Retinal pigment epithelial cell (primary cell): ENCODE measurements at places on chromosomes 12 and 14.

GRCh38 chr12:46676396-46676795, 149.4 kb downstream of the SLC38A4 start:
- DNase-seq, result no peak

DNA sequence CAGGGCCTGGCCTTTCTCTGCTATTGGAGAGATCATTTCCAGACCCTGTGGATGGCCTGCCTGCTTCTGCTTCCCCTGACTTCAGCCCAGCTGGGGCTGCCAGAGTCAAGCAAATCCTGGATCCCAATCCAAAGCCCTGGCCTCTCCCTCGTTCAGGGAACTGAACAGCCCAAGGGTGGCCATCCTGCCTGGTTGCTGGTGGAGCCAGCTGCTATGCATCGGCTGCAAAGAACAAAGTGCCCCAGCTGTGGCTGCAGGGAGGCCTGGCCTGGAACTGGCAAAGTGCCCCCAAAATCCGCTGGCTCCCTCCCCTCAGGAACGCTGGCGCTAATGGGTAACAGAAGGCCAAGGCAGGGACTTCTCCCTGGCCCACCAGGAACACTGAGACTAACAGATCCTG, 56.4 kb downstream of the LRRC74A start:
- DNase-seq, result no peak

DNA sequence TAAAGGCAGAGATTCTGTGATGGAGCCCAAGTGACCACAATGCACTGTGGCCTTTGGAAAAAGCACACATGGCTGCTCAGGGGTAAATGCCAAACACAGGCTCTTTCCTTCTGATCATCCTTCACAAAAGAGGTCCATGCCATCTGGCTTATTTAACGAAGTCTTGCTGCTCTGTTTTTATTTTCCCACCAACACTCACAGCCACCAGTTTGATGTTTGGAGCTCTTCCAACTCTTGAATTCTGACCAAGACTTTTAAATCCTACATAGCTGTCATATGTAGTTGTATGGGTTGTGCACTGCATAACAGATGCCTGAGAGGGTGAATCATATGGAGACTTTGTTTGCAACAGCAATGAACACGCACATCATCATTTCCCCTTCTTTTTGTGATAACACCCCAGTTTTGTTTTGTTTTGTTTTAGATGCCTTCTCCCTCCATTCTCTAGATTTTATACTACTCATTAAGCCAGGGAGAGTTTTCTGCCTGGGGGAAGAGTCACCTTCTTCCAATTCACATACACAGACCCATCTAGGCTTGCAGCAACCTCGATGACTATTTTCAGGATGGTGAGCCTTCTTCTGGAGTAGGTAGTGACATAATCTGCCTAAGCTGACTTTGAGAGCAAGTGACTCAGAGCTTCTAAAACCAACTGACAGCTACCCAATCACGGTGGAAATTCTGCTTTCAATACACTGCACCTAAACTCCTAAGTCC, 145.2 kb upstream of the WSCD2 start:
- DNase-seq, result no peak

DNA sequence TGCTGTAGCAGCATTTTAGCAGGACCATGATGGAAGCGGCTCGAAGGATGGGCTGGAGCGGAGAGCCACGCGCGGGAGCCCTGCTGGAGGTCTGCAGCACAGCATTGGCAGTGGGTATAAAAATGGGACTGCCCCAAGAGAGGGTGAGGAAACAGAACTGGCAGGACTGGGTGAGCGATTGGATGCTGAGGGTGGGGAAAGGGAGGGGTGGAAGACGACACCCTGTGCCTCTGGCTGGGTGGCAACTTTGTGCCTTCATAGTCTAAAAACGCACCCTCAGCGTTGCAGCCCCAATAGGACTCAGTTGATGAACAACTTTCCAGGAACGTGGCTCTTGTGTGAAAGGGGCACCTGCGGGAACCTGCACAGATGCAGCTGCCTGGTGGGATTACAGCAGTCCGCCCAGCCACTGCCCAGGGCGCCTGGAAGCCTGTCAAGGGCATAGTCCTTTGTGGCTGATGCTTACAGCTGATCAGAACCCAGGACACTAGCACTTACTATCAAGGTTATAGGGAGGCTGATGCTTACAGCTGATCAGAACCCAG, 73.0 kb downstream of the NINJ2 start:
- DNase-seq, result no peak

GRCh38 chr12:58291106-58291505, 349.7 kb downstream of the ATP23 start:
- no peak for DNase-seq

DNA sequence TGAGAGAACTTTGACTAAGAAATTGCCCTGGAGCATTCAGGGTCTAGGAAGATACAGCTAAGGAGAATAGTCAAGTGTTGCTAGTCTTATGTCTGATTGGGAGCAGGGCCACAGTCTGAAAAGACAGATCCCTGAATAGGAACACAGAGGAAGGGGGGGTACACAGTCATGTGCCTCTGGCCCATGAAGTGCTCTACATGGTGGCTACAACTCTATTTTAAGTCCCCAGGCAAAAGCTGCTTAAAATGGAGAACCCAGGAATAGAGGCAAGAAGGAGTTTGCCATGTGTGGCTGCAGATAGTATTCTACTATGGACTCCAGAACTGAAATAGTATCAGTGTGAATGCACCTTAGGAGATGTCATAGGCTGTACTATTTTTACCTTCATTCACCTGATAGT, 118.0 kb upstream of the NPAS3 start:
- no peak for DNase-seq

DNA sequence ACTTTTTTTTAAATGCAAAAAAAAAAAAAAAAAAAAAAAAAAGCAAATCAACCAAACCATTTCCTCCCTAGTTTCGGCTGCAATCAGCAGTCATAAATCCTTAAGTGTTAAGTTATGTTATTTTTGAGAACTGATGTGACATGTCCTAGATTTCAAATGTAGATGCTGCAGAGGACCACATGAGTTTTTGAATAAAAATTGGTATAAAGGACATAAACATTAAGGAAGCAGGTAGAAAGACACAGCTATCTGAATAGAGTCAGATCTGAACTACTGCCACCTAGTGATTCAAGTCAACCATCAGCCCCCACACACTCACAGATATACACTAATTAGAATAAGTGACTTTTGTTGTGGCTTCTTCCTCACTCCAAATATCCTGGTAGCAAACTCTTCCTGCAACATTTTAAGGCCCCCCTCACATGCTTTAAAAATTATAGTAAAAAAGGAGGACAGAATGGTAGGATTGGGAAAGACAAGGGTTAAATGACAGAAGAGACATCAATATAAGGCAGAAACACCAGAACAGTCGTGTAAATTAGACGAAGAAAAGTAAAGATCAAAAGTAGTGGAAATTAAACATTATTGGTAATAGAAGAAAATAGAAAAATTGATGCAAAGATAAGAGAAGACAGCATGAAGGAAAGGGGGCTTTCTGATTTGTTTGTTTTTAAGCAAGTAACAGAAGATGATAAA, 394.5 kb upstream of the ATP2B1 start:
- DNase-seq, result no peak

DNA sequence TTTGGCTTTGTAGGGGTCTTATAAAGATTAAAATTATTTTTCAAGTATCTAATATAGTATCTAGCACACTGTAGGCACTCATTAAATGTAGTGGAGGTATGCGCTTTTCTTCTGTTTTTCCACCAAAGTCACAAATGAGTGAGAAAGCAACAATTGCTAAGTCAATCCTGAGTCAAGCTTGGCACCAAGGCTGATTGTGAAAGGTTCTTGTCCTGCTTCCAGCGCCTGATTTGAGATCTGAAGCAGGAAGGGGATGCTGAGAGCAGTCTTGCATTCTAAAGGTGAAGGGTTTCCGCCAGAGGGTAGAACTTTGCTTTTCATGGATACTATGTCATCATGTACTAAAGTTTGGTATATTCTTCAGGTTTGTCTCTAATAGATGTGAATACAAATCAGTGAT, 64.9 kb upstream of the DAAM1 start:
- DNase-seq, result no peak

- no peak for DNase-seq
Observed at GRCh38 chr14:52067873-52068614, 815 bp downstream of the NID2 start.
